Thymus (tissue), 14 donors: ENCODE measurements at places on chromosomes 3 and 15.

GRCh38 chr15:48101376-48101961 lies 19.3 kb upstream of the SLC24A5 start:
- DNase-seq, result no peak

GRCh38 chr3:46971151-46971550 lies 5.4 kb downstream of the CCDC12 start:
- DNase-seq, result no peak

GRCh38 chr15:79777916-79778315 lies 118.9 kb downstream of the MTHFS start:
- no peak for DNase-seq

GRCh38 chr3:81723732-81724313 lies 37.6 kb downstream of the GBE1 start:
- no peak for DNase-seq

- no peak for DNase-seq
These were observed 114.5 kb upstream of the STRIT1 start for GRCh38 chr3:155407971-155408370.

DNA sequence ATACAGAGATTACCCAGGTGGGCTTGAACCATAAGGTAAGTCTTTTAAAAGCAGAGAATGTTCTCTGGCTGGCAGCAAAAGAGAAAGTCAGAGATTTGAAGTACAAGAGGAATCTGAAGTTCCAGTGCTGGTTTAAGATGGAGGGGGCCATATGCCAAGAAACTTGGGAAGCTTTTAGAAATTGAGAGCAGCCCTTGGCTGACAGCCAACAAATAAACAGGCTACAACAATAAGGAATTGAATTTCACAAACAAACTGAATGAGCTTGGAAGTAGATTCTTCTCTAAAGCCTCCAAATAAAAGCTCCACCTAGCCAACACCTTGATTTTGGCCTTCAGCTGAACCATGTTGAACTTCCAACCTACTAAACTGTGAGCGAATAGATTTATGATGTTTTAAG lies 85.7 kb downstream of the TRIM42 start:
- no peak for DNase-seq

- DNase-seq, result no peak
These were observed 32.1 kb downstream of the KIF9 start for GRCh38 chr3:47250309-47251060.

DNA sequence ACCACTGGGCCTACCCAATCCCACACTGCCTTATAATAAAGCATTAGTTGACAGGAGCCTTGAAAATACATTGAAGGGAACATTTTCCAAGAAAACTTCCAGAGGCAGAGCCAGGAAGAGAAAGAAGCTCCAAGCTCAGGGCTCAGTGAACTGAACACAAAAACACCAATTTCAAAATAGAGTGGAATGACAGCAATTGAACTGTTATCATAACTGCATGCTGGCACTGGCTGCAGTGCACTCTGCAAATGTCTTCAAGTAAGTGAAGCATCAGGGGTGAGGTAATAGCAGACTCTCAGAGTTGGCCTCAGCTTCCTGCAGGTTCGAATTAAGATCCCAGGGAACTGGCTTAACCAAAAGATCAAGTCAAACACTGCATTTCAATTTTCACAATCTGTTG lies 388.0 kb upstream of the WNT5A start:
- no peak for DNase-seq

DNA sequence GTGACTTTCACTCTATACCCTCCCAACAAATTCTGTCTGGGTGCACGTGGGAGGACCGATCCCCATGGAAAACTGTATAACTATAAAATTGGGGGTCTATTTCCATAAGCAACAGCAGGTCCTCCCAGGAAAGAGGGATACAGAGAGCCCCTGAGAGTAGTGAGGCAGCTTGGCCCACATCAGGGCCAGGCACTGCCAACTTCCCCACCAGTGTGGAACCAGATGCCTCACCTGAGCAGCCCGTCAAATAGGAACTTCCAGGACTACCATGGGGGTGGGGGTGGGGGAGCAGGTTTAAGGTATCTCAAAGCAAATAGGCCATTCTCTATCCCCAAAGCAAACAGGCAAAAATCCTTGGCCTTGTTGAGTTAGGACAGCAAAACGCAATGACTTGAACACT lies 33.3 kb upstream of the DUSP7 start:
- DNase-seq, result no peak

GRCh38 chr3:159488602-159489001 lies 500.0 kb upstream of the IL12A start:
- no peak for DNase-seq

DNA sequence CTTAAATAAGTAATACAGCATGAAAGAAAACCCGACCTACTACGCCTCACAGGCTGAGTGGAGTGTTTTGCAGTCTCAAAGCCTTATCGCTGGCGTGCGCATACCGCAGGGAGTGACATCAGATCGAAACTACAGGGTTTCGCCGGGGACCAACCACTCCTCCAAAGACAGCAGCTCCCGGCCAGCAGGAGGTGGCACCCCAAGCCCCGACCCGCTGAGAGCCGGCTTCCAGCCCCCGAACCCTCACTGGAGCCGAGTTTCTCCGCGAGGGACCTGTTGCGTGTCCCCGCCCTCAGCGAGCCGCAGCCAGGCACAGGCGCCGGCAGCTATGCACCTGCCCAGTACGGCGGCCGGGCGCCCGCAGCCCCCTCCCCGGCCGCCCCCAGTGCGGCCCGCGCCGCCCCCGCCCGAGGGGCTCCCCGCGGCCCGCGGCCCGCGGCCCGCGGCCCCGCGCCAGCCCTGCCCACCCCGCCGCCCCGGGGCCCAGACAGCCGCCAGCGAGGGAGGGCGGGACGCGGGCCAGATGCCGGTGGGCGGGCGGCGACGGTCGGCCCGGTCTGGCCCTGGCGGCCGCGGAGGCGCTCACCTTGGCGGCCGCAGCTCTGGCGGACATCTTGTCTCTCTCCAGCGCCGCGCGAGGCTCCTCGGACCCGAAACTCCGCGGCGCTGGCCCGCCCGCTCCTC lies 710 bp downstream of the TJP1 start:
- no peak for DNase-seq

GRCh38 chr3:42662813-42663535 lies 9.5 kb downstream of the ZBTB47 start:
- no peak for DNase-seq

GRCh38 chr3:128080323-128081080 lies 28.3 kb downstream of the SEC61A1 start:
- no peak for DNase-seq

GRCh38 chr3:139129892-139130291 lies 85.2 kb upstream of the PRR23C start:
- DNase-seq, result no peak

DNA sequence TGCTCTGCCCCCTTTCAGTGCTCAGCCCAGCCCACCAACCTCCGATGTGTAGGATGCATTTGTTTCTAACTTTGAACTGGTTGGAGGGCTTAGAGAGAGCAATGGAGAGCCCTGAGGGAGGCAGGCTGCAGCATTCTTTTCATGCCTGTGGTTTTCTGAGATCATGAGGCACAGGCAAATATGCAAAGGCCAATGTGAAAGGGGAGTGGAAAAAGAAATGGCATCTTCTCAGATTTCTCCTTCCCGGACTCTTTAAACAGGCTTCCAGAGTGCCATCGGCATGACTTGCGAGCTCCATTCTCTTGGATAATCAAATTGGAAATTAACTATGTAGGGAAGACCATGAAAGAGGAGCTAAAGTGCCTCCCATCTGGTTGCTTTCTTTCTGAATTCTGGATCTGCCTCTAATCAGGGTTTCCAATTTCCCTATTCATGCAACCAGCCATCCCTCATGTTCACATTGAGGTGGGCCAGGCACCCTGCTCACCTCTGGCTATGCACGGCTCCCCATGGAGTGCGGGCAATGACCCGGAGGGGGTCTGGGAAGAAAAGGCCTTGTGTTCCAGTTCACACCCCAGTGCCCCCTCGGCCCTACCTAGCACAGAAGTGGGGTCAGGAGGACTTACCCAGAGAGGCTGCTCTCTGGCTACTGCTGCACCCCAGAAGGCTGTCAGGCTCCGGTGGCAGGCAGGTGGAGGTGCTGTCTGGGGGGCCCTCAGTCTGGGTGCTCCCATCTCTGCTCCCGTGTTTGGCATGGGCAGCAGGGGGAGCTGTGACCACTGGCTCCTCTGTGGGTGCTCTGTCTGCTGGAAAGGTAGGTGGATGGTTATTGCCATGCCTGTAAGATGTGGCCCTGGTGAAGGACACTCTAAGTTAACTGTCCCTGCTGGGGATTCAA lies 16.1 kb downstream of the AMOTL2 start:
- DNase-seq, result no peak

- no peak for DNase-seq
These were observed 93.1 kb downstream of the C3orf70 start for GRCh38 chr3:185059766-185060165.
